ENCODE measurements at places on chromosomes 2 and 18.

GRCh38 chr2:45265336-45265735 lies 256.1 kb upstream of the SIX2 start:
- no peak for DNase-seq

- no peak for DNase-seq
Measured at GRCh38 chr2:227153307-227153706, 10.7 kb downstream of the COL4A4 start.

DNA sequence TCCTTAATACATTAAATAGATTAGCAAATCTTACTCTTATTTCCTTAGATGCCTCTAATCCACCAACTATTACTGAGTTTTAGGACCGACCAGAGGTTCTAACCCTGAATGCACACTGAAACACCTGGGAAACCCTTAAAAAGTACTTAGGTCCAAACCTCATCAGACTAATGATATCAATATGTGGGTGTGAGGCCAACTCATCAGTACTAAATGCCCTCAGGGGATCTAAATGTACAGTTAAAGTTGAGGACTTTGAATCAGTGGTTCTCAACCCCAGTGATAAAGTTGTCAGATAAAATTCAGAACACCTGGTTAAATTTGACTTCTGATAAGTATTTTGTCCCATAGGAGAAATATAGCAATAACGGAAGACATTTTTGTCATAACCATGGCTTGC lies 20.9 kb downstream of the MMADHC start:
- no peak for DNase-seq

GRCh38 chr2:143429932-143430679 lies 300.9 kb downstream of the ARHGAP15 start:
- no peak for DNase-seq

- peak; percentile 27 for DNase-seq
Measured at GRCh38 chr2:229273723-229274338, 2.7 kb upstream of the PID1 start.

DNA sequence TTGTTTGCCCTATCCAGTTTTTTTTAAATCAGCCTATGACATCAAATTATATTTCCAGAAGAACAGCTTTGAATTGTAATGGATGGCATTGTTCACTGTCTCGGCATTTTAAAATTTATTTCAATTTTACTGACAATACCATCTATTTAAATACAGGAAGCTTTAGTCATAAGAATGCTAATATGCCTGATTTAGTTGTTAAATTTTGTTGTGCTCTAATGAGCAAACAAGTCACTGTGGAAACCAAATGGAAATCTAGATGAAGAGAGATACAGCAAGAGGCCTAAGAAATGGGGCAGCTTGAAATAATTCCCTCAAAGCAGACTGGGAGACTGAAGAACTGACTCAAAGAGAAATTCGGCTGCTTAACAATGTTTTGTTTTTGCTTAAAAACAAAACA lies 76.8 kb downstream of the OSBPL6 start:
- DNase-seq, result no peak

- DNase-seq, result peak; percentile 91
Measured at GRCh38 chr2:29921560-29921915, at the start of gene ALK. TSS of gene ALK (minus strand) at chr2:29921586. CDS start at chr2:29920659, 927 bp downstream.

GRCh38 chr2:156526950-156527636 lies 90.9 kb downstream of the GPD2 start:
- DNase-seq, result no peak

DNA sequence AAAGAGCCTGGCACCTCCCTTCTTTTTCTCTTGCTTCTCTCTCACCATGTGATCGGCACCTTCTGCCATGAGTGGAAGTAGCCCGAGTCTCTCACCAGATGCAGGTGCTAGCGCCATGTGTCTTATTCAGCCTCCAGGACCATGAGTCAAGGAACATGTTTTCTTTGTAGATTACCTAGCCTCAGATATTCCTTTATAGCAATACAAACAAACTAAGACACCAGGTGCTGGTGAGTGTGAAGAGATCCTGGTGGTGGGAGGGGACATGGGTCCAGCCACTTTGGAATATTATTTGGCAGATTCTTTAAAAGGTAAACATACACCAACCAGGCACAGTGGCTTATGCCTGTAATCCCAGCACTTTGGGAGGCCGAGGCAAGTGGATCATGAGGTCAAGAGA lies 5.9 kb upstream of the USP40 start:
- no peak for DNase-seq

DNA sequence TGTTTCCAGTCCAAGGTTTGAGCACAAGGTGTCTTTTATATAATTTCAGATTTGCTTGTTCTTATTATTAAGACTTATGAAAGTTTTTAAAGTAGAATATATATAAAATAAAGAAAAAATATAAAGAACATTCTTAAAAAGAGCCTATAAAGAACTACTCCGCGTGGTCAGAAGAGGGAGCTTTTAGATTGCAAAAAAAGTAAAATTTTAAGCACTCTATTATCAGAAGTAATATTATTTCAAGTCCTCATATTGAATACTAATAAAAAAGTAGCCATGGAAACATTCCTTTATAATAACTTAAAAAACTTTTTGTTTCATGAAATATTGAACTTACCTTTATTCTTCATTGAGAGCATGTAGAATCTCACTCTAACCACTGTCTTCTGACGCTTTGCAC lies 51.4 kb downstream of the LINC00305 start:
- DNase-seq, result no peak

- no peak for DNase-seq
Measured at GRCh38 chr2:72292433-72292832, 144.8 kb upstream of the CYP26B1 start.

DNA sequence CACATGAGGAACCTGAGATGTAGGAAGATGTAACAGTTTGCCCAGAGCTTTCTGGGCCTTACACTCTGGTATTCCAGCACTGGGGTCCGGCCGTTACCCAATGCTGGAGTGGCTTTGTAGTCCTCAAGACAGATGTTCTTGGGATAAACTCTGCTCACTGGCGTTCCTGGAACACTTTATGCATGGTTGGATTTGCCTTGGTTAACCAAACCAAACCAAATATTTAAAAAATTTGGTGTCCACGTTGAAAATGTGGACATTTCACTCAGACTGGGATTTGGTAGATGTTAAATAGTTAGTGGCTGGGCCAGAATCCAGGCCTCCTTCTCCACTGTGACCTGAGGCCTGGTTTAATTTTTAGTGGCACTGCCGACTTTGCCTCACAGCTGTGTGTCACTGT lies 81.5 kb downstream of the ACOXL start:
- DNase-seq, result no peak

GRCh38 chr2:205850611-205851010 lies 168.3 kb downstream of the NRP2 start:
- no peak for DNase-seq

GRCh38 chr2:232196802-232197201 lies 181.7 kb upstream of the ALPP start:
- DNase-seq, result no peak

GRCh38 chr2:194095359-194095758 lies 1561.7 kb upstream of the SLC39A10 start:
- no peak for DNase-seq

GRCh38 chr2:69652206-69652605 lies 8.7 kb upstream of the AAK1 start:
- DNase-seq, result no peak

DNA sequence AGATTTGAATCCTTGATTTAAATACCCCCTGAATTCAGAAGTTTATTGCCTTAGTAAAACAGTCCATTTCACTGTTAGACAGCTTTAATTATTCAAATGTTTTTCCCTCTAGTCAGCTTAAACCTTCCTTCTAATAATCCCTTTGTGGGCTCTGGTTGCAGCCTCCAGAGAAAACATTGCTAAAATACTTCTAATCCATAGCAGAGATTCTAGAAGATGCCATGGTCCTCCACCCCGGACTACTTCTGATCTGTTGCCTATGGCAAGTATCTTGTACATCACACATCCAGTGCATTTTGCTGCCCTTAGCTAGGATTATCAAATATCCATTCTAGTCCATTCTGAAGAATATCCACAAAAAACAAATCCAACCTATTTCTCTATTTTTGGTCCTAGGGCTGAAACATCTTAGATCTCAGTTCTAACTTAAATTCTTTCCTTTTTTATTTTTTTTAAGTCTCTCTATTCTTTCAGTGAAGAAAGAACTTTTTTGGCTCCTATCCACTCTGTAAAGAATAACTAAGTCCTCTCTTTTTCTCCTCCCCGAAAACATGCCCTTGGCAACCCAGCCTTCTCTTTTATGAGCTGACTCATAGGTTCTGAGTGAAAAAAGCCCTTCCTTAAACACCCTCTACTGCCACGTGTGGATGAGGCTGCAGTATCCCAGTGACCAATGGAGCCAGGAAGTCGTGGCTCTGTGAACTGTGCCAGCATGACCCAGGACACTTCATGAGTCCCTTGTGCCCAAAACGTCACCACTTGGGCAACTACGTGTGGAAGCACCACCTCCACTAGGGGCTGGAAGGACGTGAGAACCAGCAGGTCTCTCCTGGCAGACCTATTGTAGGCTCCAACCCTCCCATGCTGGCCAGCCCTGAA lies 349.8 kb downstream of the TNS1 start:
- no peak for DNase-seq

DNA sequence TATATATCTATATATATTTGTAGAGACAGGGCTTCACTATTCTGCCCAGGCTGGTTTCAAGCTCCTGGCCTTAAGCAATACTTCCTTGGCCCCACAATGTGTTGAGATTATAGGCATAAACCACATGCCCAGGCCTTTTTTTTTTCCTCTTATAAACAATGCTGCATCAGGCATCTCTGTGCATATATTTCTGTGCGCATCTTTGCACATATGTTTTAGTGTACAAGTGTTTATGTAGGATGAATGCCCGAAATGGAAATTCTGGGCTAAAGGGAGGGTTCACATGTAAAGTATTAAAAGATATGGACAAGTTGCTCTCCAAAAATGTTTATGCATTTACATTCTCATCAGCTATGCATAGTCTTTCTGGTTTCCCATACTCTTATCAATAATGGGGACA lies 183.2 kb upstream of the SPRED2 start:
- DNase-seq, result no peak

DNA sequence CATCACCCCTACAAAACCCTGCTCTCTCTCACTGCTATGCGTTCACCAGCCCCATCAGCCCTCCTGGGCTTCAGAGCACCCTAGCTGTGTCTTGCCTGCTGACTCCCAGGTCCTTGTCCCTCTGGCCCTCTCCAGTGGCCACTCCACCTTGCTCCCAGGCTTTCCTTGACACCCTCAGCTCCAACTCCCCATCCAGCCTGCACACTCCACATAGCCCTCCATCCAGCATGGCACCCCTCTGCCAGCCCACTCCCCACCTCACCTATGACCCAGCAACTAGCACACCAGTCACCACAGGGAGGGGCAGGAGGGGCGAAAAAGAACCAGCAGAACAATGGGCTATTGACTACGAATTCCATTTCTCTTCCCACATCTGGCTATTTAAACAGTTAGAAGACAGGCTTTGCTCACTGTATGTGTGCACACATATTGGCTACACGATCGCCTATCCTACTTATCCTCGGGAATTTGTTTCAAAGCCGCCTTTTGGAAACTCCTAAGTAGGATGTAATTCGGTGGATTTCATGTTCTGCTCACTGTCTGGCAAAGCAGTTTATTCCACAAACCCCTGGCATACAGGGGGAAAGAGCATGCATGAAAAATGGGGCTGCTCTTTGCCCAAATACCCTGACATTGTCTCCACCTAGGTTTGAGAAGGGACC lies 195.3 kb downstream of the SMAD2 start:
- DNase-seq, result no peak

DNA sequence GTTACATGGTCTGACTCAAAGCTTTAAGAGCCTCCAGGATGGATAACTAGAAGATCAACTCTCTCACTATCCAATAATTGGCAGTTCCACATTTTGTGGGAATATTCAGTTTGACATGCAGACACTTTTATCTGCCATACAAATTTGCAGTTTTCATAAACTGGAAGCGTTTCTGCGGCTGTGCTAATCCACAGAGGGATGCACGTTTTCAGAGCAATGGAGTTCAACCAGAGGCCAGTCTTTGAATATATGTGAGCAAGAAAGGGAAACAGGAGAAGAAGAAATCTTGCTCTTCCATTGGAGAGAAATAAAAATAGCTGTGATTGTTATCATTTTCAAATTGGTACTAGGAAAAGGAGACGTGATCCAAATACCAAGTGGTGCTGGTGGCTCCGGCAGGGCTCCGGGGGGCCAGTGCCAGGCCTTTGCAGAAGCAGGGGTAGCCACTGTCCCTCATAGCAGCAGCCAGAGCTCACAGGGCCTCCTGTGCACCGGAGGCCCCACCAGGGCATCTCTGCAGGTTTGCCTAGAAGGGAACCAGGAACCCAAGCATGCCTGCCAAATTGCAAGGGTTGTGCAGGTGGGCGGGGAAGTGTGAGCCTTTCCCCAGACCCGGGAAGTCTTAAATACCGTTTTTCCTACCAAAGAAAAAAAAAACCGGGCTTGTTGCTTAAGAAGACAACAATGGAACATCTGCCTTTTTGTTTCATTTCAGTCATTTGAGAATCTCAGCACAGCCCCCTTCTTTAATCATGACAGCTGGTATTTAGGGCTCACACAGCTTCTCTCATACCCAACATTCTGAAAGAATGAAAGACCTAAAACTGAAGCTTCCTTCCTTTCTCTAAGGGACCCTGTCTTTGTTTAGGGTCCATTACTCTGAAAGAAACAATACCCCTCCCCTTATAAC lies 791.1 kb upstream of the SOX11 start:
- DNase-seq, result no peak
